Activated CD8-positive, alpha-beta memory T cell treated with anti-CD3 and anti-CD28 coated beads, Interleukin-2, amount 50 U/mL, for 48 hours (primary cell): ENCODE measurements at places on chromosomes 12 and 14.

DNA sequence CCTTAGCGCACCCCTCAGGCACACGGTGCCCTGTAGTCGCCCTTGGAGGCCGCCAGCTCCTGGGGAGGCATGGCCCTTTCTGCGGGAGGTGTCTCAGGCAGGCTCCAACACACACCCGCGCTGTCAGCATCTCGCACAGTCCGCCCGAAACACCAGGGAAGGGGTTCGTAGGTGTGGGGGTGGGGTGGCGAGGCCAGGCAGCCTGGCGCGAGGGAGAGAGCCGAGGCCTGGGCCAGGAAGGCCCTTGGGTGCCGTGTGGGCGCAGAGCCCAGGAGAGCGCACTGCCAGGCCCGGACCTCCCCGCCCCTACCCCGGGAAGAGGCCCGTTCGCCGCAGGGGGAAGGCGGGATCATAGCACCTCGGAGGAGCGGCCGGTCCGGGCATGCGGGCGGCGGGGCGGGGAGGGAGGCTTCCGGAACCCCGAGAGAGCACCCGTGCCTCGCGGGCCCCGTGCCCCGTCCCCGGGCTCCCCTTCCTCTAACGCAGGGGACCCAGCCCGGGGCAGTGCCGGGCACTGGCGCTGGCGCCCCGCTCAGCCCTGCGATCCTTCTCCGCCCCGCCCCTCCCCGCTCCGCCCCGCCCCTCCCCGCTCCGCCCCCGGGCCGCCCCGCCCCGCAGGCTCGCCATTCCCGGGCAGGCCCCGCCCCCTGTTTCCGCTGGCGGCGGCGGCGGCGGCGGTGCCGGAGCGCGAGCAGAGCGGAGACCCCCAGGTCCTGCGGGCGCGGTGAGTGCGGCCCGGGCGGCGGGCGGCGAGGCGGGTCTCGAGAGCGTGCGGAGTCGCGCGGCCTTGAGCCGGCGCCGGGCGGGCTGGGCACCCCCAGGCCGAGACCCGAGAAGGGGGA is at the start of gene TSPAN9:
TSS of gene TSPAN9 (plus strand) at position 650 of the 842 bp plus-strand sequence. CDS start 123,815 bp downstream, outside the sequence.
- DNase-seq = peak; percentile 82

DNA sequence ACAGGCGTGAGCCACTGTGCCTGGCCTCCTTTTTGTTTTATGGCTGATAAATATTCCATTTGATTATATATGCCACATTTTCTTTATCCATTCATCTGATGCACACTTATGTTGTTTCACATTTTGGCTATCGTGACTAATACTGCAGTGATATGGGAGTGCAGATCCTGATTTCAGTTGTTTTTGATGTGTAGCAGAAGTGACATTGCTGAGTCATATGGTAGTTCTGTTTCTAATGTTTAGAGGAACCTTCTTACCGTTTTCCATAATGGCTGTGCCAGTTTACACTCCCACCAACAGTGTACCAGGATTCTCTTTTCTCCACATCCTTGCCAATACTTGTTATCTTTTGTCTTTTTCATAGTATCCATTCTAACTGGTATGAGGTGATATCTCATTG is 235.9 kb downstream of the ERC1 start:
- no peak for DNase-seq

GRCh38 chr12:96236221-96236822 is 42.1 kb downstream of the ELK3 start:
- peak; percentile 65 for DNase-seq

- DNase-seq = no peak
Measured at GRCh38 chr14:89128311-89129026, 288.6 kb downstream of the FOXN3 start.

GRCh38 chr14:104974146-104974541 is 4.0 kb downstream of the AHNAK2 start:
- DNase-seq = no peak

- no peak for DNase-seq
Measured at GRCh38 chr12:81329085-81329484, 251.2 kb downstream of the ACSS3 start.

DNA sequence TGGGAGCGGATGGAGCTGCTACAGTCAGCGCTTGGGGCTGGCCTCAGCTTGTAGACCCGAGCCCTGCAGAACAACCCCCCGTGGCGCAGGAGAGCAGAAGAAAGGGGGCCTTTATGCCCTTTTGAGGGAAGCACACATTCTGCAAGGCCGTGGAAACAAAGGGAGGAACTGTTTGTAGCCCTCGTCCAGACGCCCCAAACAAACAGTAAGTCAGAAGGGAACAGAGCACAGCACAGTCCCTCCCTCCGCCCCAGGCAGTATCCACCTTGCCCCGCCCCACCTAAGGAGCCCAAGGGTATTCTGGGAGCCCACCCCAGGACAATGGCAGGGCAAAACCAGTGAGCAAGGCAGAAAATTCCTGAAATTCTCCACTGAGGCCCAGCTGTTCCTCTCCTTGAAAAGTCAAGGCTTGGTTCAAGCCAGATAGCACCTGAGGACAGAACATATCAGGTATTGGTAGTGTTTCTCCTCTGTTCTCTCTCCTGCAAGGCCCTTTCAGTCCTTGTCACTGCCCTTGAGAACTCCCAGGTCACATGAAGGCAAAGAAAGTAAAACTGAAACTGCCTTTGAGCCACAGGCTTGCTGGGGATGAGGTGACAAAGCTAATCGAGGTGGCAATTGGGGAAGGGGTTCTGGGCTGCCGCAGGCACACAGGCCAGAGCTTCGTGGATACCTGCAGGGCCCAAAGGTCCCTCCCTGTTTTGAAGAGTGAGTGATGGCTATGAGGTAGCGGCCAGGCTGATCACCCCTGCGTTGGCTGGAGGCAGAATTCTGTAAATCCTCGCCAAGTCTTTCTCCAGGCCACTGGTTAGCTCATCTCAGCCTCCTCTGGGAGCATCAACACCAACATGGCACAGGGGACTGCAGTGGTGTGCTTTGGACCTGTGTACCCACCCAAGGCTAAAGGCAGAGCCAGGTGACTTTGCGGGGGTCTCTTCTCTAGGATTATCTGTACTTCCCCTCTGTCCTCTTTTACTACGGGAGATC is 499 bp downstream of the DGLUCY start:
- DNase-seq = peak; percentile 87

DNA sequence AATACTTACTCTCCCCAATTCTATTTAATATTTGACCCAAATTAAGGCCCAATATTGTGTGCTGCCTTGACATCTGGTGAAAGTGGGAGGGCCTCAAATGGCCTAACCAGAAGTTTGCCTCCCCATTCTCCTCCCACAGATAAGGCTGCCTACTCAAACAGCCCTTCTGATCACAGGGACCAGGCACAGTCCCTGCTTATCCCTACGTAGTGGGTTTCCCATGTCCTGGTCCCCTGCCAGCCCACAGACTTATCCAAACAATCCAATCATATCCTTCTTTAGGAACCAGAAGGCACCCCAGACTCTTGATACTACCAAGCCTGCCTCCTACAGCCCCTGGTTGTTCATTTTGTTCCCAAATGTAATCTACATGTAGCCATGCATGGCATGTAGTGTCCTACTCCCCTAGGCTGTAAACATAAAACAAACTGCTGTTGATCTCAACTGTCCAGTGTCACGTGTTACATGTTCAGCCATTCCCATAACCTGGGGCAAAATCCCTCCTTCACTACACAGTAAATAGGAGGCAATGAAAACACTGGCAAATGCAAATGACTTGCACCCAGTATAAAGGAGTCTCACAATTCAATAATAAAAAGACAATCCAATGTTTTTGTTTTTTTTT is 49.3 kb downstream of the EEA1 start:
- no peak for DNase-seq

DNA sequence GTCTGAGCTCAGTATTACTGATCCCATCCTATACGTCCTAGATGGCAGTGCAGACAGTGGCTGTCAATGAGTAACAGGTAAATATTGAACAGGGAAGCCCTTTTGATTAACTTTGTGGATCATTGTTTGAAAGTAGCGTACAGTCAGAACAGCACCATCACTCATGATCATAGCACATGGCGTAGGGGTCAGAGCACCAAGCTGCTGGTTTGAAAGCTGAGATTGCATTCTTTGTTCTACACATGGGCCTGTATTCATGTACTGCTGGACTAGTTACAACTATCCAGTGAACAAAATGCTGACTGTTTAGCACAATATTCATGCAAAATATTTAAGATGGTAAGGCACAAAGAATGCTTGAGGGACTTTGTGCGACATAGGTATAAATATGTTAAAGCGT is 131.8 kb downstream of the NPAS3 start:
- no peak for DNase-seq

DNA sequence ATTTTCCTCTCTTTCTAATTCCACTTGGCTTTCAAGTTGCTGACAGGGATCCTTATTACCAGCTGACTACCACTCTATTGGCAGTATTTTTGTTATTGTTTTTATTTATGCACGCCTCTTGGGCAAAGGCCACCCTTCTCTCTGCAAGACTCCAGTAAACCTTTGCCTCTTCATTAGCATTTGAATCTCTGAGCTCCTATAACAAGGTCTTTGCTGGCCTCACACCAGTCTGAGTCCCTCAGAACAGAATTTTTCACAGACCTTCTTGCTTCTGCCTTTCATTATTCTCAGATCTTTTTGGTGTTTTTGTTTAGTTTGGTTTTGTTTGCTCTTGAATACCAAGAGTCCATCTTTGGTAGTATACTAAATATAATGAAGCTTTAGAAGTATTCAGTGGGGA is 145.9 kb downstream of the PDZRN4 start:
- DNase-seq = no peak

DNA sequence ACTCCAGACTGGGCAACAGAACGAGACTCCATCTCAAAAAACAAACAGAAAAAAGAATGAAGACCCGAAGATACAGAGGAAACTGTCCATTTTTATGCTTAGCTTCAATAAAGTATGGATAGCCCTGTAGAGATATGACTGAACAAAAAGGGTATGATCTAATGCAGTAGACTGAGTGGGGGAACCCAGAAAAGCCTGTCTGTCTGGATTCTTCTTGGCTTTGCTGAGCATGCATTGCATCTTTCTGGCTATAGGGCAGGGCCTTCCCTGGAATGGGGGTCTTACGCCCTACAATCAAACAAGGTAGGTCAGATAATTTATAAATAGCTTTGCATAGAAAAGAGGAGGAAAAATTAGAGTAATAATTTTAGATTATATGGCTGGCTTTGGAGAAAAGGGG is 10.1 kb downstream of the MIA2 start:
- no peak for DNase-seq

DNA sequence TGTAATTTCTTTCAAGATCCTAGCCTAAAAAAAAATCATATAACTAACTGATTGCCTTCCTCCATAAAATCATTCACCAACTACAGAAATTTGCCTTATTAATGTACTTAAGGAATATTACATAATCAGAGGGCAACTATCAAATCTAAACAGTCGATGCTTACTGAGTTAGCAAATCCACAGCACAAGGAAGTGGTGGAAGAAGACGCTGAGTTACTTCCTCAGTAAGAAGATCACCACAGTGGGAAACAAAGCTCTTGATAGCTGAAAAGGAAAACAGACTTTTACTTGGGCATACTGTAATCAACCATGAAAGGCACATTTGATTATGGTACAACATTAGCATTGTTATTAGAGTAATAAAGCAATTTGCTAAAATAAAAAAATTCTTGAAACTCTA is 48.7 kb downstream of the HEATR5A start:
- DNase-seq = no peak

GRCh38 chr12:52977170-52977569 is 28.3 kb downstream of the KRT18 start:
- DNase-seq = no peak

DNA sequence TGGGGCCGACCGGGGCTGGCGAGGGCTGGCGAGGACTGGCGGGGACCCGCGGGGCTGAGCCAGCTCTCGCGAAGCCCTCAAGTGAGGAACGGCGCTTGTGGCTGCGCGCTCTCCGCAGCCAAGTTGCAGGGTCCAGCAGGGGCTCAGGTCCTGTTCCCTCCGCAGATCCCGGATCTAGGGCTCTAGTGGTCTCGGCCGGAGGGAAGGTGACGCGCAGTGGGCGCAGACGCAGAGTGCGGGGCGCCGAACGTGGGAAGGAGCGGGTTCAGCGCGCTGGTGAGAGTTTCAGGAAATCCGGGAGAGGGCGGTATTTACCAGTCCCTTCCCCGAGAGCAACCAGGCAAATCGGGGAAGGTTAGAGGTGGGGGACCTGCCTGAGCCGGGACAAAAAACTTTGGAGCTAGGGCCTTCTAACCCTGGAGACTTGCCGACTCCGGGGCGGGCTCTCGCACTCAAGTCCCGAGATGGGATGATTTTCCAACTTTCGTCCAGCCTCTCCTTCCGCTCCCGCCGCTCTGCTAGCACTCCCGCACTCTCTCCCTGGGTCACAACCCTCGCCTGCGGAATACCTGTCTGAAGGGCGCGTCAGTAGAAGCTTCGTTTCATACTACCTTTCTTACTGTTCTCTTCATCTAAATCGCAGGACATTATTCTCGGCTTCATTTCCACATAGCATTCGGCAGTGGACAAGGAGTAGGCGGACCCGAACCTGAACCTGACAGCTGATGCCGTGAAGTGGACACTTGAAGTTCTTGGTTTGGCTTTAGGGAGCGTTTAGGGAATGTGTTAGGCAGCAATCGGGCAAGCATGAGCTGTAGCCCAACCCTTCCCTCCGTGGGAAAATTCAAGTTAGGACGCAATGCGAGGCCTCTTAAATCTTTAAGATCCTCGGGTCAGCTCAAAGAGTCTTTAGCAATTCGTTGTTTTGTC is 13.6 kb upstream of the PAX9 start:
- no peak for DNase-seq

DNA sequence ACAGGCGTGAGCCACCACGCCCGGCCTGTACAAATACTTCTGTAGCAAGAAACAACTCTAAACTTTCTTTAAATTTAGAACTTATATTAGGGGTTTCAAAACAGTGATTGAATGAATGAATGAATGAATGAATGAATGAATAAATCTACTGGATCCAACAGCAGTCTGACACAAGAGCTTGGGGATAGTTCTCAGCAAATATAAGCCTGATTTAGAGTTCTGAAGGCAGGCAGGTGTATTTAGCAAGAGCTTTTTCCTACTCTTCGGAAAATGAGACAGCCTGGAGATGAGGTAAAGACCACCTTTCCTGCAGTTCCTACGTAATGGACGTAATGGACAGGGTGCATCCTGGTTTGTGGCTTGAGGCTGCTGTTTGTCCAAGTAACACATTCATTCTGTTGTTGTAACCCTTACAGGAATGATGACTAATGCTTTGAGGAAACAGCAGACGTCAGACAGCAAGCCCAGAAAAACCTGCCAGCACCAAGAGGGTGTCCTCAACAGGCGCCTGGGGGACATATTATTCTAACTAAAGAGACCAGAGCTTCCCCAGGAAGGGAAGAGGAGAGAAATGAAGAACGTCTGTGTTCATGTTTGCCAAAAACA is 277.4 kb upstream of the SOX5 start:
- DNase-seq = no peak

DNA sequence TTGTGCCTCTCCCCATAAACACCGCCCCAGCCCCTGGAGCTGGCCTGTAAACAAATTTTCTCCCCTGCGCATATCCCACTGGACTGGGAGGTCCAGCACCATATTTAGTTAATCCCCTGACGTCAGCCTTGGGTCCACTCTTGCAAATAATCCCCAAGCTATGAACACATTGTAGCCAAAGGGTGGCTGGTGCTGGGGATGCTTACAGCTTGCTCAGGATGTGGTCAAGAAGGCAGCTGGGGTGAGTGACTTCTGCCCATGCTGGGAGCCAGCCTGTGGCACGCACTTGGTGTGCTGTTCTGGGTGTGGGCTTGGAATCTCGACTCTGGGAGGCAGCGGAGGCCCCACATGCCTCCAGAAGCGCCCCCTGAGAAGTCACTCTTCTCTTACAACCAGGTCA is 32.1 kb downstream of the CMKLR1 start:
- no peak for DNase-seq
